ENCODE measurements at places on chromosomes 2 and 18. TPM values are rescaled to one million over a fixed set of nuclear protein-coding genes. Genes with fewer than 3 reads are reported as not detected.

ADRA2B gene
- 0.04 TPM for total RNA-seq

- no peak for DNase-seq
- H3K27me3 ChIP-seq, result no peaks in the 10 kb centered on the region
- H3K36me3 ChIP-seq, result no peaks in the 10 kb centered on the region
- H3K27ac ChIP-seq, result no peak overlapping the region
- no peak overlapping the region for H3K4me3 ChIP-seq
- no peaks in the 10 kb centered on the region for H3K4me1 ChIP-seq
These were observed 320.6 kb upstream of the TFPI start for GRCh38 chr2:187874786-187875185.

GRCh38 chr2:104855221-104856085 lies 1.5 kb downstream of the POU3F3 start:
- no peaks in the 10 kb centered on the region for H3K36me3 ChIP-seq
- H3K4me1 ChIP-seq, result peaks cover 24% of the 10 kb centered on the region
- H3K27ac ChIP-seq, result no peak overlapping the region
- H3K27me3 ChIP-seq, result peaks cover 54% of the 10 kb centered on the region

DNA sequence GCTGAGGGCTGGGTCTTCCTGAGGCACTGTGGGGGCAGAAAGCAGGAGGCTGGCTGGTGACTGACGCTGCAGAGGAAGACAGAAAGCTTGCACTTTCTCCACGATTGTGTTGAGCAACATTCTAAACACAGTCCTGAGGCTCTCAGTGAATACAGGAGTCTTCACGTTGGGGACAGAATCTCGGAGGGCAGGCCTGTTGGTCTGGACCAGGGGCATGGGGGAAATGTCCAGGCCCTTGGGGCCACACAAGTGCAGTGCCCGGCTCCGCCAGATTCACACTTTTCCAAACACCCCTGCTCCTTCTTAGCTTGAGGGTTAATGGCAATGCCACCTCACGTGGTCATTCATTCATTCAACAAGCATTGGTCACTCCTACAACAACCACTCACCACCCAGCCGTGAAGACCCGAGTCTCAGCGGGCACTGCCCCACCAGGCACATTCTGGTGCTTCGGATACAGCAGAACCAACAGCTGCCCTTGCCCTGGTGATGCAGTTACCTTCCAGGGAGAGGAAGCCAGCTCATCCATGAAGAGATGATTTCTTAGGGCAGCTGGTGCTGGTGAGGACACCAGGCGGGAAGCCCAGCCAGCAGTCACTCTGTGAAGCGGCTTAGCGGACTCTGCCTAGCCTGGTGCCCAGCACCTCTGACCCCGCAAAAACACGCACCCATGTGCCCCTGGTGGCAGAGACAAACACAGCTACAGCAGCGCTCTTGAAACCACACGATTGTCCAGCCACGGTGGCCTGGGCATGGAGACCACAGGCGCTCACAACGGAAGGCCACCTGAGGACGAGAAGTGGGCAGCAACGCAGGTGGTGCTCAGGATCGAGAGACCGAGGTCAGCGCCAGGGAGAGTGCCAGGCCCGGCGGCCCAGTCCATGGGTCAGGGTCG lies 10.9 kb upstream of the GPC1 start:
- DNase-seq, result no peak
- H3K4me1 ChIP-seq, result no peaks in the 10 kb centered on the region
- H3K36me3 ChIP-seq, result no peaks in the 10 kb centered on the region
- no peaks in the 10 kb centered on the region for H3K27me3 ChIP-seq
- H3K4me3 ChIP-seq, result no peak overlapping the region
- H3K27ac ChIP-seq, result no peak overlapping the region

GRCh38 chr2:45833968-45834344 lies 182.5 kb downstream of the PRKCE start:
- no peak for DNase-seq
- no peaks in the 10 kb centered on the region for H3K4me1 ChIP-seq
- no peaks in the 10 kb centered on the region for H3K27me3 ChIP-seq
- no peak overlapping the region for H3K4me3 ChIP-seq
- no peaks in the 10 kb centered on the region for H3K36me3 ChIP-seq

DNA sequence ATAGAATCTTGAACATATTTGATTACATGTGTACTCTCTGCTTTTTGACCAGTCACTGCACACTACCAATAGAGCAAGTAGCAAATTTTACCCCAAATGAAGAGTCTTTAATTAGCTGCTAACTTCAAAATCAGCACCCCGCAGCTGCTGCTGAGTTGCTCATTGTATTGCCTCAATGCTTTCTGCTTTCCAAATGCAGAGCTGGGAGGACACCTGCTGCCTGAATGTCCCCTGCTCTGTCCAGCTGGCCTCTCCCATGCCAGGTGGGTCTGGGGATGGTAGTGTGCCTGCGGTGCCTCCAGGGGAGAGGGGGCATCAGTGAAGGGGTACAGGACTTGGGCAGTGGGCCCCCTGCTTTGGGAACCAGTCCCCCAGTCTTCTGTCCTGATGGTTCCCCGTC lies 184.8 kb downstream of the PRKCE start:
- H3K4me1 ChIP-seq, result no peaks in the 10 kb centered on the region
- H3K36me3 ChIP-seq, result no peaks in the 10 kb centered on the region
- H3K27me3 ChIP-seq, result no peaks in the 10 kb centered on the region
- no peak overlapping the region for H3K27ac ChIP-seq
- DNase-seq, result no peak

- DNase-seq, result no peak
- peaks cover 1% of the 10 kb centered on the region for H3K4me1 ChIP-seq
- no peaks in the 10 kb centered on the region for H3K36me3 ChIP-seq
- H3K4me3 ChIP-seq, result no peak overlapping the region
- no peaks in the 10 kb centered on the region for H3K27me3 ChIP-seq
These were observed 496.3 kb upstream of the TNP1 start for GRCh38 chr2:217356142-217356541.

DNA sequence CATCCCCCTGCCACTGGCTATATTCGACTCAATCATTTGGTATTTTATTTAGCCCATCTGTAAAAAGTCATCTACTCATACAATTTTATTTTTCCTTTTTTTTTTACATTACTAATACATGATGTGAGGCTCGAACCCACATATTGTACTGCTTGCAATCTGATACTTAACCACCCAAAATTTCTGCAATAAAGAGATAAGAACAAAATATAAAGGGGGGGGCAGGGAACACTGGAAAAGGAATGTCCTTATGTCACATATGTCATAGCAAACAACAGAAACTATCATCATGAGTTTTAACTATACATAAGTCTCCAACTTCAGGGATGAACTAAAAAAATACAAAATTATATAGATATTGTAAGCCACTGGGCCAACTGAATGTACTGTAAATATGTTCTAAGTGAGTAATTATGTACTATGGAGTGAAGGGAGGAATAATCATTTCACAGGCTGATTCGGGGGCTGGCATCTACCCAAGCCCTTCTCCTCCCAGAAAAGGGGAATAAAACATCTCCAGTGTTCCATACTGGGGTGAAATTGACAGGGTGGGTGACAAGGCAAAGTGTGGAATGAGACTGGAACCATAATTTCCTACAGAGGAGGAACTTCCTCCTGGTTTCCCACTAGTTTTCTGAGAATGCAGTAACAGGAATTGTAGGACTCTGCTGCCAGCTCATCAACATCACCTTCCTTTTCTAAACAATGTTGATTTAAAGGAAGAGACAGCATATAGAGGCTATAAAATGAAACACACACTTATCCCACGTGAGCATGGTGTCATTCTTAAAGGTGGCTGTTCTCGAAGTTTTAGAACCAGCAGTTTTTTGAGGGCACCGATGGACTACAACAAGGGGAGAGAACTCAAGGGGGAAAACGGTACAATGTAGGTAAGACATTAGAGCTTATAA lies 79.5 kb downstream of the FARSB start:
- peaks cover 23% of the 10 kb centered on the region for H3K36me3 ChIP-seq
- no peak for DNase-seq
- H3K4me1 ChIP-seq, result peaks cover 10% of the 10 kb centered on the region
- no peaks in the 10 kb centered on the region for H3K27me3 ChIP-seq
- H3K27ac ChIP-seq, result no peak overlapping the region
- no peak overlapping the region for H3K4me3 ChIP-seq

MDH1 gene
- 197 TPM for total RNA-seq

DNA sequence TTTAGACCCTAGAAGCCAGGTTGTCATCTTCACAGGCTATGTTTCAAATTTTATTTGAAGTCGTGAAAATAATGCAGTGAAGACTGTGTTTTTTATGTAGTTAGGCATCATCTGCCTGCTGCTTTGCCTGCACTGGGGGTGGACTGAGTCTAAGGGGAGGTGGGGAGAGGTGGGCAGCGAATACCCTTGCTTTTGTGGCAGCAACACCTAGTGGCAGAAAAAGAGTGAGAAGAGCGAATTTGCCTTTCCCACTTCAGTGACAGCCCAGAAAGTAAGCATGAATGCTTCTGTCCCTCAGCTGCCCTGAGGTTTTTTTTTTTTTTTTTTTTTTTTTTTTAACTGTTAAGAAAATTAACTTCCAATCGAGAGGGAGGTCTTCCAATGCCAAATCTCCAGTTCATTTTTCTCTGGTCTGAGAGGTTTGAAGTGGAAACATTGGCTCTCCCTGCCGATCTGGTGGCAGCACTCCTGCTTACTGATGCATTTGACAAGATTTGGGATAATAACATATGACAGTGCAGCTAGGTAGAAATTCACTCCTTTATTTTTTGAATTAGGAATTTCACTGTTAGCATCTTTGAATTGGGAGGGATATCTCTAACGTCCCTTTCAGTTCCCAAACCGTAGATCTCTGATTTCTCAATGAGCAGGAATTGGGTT lies 60.3 kb upstream of the LYPD6B start:
- H3K4me3 ChIP-seq, result no peak overlapping the region
- no peak overlapping the region for H3K27ac ChIP-seq
- H3K4me1 ChIP-seq, result no peaks in the 10 kb centered on the region
- no peak for DNase-seq
- H3K36me3 ChIP-seq, result no peaks in the 10 kb centered on the region

DNA sequence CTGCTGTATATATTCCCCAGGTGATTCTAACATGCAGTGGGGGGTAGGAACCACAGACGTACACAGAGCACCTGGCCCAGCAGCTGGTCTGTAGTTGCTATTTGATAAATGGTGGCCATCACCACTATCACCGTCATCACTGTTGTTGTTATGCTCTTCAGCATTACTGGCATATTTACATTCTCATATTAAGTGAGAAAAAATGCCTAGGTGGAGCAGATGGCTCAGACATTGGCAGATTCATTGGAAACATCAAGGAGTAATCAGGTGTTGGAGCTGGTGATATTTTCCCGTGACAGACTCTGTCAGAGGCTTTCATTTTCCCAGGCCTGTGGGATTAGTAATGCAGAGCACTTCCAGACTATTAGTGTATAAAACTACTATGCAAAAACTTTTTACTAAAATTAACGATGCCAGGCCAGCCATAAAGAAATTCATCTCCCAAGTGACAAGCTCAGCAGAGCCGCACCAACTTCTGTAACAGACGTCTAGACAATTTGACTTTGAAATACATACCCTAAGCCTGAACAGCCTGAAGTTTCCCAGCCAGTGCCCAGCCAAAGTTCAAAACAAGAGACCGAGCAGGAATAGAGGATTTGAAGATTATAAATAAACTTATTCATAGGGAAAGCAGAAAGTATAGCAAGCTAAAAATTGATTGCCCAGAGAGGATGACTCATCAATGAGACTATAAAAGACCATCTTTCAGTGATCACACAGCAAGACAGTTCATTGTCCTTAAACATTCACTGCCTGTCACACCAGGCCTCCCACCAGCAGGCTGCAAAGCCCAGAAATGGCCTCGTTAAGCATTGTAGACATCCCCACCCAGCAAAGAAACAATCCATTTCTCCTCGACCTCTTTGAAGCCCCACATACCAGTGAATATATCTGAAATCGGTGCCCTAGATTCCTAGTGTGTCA lies 247.4 kb upstream of the CHAC2 start:
- no peak overlapping the region for H3K4me3 ChIP-seq
- no peaks in the 10 kb centered on the region for H3K4me1 ChIP-seq
- H3K27me3 ChIP-seq, result no peaks in the 10 kb centered on the region
- H3K36me3 ChIP-seq, result no peaks in the 10 kb centered on the region
- no peak overlapping the region for H3K27ac ChIP-seq

IL18R1 gene
- total RNA-seq, result 1.3 TPM

GRCh38 chr2:69689969-69690368 lies 46.4 kb upstream of the AAK1 start:
- H3K27ac ChIP-seq, result no peak overlapping the region
- no peaks in the 10 kb centered on the region for H3K36me3 ChIP-seq
- no peak overlapping the region for H3K4me3 ChIP-seq
- H3K27me3 ChIP-seq, result no peaks in the 10 kb centered on the region
- DNase-seq, result no peak

- no peak for DNase-seq
- H3K4me3 ChIP-seq, result no peak overlapping the region
- no peaks in the 10 kb centered on the region for H3K36me3 ChIP-seq
- H3K27ac ChIP-seq, result no peak overlapping the region
- H3K4me1 ChIP-seq, result no peaks in the 10 kb centered on the region
These were observed 88.3 kb downstream of the ZNF516 start for GRCh38 chr18:76406791-76407190.

- H3K27ac ChIP-seq, result no peak overlapping the region
- no peak for DNase-seq
- H3K27me3 ChIP-seq, result peaks cover under 1% of the 10 kb centered on the region
- H3K4me3 ChIP-seq, result no peak overlapping the region
These were observed 250.9 kb downstream of the FBXO15 start for GRCh38 chr18:73896685-73897084.

NT5DC4 gene
- total RNA-seq, result not detected

GRCh38 chr2:42368817-42369531 lies 8.0 kb upstream of the COX7A2L start:
- H3K4me3 ChIP-seq, result peak overlapping the region; percentile 39
- H3K36me3 ChIP-seq, result no peaks in the 10 kb centered on the region
- peak overlapping the region; percentile 46 for H3K27ac ChIP-seq
- H3K27me3 ChIP-seq, result no peaks in the 10 kb centered on the region
- no peak for DNase-seq

DNA sequence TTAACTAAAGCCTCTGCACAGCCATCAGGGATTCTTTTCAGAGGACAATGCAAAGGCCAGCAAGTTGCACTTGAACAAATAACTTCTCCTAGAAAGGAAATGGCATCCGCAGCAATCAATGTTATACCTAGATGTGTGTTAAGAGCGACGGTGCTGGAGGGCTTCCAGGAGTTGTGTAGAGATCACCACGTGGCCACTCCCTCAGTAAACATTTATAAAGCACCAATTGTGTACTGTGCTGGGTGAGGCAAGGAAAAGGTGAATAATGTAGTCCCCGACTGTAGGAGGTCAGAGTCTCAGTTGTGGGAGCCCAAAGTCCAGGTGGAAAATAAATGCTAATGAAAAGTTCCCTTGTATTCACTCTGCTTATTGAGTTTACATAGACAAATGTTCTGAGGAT lies 135.0 kb downstream of the ALK start:
- no peak overlapping the region for H3K27ac ChIP-seq
- DNase-seq, result no peak
- no peaks in the 10 kb centered on the region for H3K4me1 ChIP-seq
- no peak overlapping the region for H3K4me3 ChIP-seq
- H3K36me3 ChIP-seq, result no peaks in the 10 kb centered on the region
- H3K27me3 ChIP-seq, result peaks cover 25% of the 10 kb centered on the region
